ENCODE measurements at places on chromosomes 6 and 20.

- no peak for DNase-seq
Observed at GRCh38 chr6:19848465-19849029, 11.4 kb downstream of the ID4 start.

DNA sequence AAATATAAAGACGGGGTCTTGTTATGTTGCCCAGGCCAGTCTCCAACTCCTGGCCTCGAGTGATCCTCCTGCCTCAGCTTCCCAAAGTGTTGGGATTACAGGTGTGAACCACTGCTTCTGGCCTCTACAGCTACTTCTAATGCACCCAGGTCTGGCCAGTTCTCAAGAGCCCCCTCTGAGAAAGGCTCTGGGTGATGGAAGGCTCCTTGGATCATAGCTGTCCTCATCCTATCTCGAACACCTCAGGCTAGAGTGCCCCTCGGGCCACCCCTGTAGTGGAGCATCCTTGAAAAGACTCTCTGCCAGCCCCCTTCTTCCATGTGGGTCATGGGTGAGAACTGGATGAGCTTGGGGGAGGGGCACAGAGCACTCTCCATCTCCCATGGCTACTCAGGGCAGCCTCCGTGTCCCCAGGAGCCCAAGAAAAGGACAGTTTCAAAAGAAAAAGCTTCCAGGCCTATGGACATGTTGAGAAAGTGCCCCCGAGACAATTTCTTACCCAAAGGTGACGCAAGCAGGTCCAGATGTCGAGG, 714 bp upstream of the MYLK2 start:
- DNase-seq: peak; percentile 41

DNA sequence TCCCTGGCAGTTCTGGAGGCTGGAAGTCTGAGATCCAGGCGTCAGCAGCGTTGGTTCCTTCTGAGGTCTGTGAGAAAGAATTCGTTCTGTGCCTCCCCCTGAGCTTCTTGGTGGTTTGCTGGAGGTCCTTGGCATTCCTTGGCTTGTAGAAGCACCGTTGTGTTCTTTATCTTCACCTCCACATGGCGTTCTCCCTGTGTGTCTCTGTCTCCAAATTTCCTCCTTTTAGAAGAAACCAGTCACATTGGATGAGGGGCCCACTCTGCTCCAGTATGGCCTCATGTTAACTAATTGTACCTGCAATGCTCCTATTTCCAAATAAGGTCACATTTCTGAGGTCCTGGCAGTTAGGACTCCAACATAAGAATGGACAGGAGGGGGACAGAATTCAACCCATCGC, 73.0 kb upstream of the BACH2 start:
- DNase-seq: no peak

- DNase-seq: no peak
Observed at GRCh38 chr6:36346486-36347273, 10.0 kb upstream of the BNIP5 start.

GRCh38 chr6:43257367-43258145, 14.3 kb downstream of the TTBK1 start:
- DNase-seq: no peak

DNA sequence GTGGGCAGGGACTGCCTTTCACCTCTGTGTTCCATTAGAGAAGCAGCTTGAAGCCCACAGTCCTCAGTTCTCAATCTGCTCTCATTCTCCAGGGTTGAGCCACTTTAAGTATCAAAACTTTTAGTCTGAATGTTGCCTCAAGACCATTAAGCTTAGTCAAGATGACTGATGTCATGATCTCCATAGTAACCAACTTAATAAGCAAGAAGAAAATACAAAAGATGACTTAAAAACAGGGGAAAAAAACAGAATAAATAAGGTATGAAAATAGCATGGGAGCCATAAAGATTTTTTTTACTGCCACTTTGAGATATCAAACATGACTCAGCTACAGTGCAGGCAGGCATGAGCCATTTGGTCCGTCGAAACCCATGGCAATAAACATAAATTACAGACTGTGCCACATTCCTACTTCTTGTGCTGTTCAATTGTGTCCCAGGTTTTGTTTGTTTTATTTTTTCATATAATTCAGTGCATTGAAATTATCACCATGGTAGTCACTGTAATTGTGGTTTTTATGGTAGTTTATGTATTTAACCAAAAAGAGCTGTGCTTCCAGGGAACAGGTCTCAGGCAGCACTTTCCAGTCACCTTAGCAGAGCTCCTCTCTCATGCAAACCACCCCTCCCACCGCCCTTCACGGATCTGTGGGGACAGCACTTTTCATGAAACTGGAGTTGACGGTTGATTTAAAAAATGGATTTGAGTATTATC, 156.5 kb upstream of the INSM1 start:
- DNase-seq: no peak

- no peak for DNase-seq
Observed at GRCh38 chr6:151722342-151722741, 85.1 kb upstream of the ESR1 start.

GRCh38 chr20:14845199-14846160, 508.1 kb upstream of the FLRT3 start:
- no peak for DNase-seq

DNA sequence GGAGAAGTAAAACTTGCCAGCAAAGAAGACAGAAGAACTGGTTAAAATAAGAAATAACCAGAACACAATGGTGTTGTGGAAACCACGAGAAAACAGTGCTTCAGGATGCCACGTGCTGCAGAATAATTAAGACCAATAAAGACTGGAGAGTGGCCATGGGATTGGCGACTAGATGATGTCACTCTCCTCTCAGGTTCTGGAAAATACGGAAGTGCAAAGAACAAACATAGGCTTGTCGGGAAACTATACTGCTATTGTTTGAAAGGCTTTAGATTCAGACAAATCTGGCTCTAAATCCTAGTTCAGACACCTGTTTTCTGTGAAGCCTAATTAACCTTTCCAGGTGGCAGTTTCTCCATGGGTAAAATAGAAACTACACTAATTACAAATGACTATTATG, 138.4 kb upstream of the STXBP5 start:
- no peak for DNase-seq

GRCh38 chr6:118709859-118710350, 58.5 kb upstream of the CEP85L start:
- DNase-seq: peak; percentile 89

GRCh38 chr6:105892577-105893262, 193.4 kb upstream of the PRDM1 start:
- no peak for DNase-seq

GRCh38 chr6:163249651-163250101, 164.8 kb upstream of the QKI start:
- DNase-seq: no peak

- DNase-seq: no peak
Observed at GRCh38 chr6:12608016-12608860, 108.3 kb upstream of the PHACTR1 start.

- DNase-seq: no peak
Observed at GRCh38 chr6:6651335-6651734, 62.8 kb downstream of the LY86 start.

GRCh38 chr6:24987446-24988115, 51.8 kb upstream of the RIPOR2 start:
- no peak for DNase-seq

GRCh38 chr20:35181731-35182130, 9.9 kb downstream of the PROCR start:
- no peak for DNase-seq

DNA sequence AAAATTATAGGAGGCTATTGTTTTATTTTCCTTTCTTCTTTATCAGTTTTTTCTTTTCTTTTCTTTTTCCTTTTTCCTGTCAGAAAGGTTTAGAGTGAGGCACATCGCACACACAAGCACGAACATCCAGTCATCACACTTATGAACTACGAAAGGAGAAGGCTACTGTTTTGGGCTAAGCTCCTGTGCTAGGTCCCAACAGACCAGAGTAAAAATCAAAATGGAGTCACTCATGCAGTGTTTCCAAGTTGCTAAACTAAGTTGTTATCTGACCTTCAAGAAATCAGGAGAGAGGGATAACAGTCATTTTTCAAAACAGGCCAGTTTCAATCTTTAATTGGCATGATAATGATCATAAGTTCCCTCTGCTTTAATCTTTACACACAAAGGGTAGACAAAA, 93.6 kb downstream of the CD24 start:
- no peak for DNase-seq

DNA sequence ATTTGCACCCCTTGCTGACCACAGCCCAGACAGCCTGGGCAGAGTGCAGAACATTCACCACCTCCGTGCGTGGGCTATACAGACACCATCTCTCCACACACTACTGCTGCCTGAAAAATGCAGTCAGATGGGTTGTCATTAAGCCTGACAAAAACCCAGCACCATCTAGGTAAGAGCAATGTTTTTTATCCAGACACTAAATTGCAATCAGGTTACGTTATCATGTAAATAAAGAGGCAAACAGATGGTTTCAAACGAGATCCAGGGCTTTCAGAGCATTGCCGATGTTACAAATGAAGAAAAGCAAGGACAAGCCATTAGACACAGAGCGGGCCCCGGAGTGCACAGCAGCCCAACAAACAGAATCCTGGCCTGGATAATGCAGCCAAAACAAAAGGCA, 269.6 kb downstream of the PKHD1 start:
- no peak for DNase-seq

- DNase-seq: no peak
Observed at GRCh38 chr6:151585741-151586140, 91.9 kb downstream of the CCDC170 start.

DNA sequence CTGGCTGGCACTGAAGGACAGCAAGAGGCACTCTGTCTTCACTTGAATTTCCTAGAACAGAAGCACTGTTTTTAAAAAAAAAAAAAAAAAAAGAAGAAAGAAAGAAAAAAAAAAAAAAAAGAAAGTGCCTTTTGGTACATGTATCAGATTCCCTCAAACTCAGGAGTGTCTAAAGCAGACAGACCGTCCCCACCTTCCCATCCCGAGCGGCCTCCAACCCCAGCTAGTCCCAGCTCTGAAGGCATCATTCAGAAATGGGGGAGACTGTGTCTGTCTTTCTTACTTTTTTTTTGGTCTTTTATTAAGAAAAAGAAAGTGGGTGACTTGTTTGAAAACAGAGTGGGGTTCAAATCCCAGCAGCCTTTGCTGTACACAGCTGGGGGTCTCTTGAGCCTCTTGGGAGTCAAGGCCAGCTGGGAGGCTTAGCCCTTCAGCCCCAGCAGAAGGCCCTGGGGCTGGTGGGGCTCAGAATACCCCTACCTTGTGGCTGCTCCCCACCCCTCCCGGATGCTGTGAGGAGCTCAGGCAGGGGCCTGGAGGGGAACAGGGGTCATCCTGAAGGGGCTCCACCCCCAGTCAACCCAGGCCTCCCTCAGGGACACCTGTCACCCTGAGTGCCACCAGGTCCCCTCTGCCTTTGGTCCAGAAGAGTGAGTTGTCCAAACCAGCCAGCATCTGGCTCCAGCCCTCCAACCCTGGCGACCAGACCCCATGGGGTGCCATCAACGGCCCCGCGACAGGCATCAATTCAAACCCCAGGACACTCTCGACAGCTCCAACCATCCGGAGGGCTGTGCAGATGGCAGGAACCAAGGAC, 128.3 kb downstream of the TAF4 start:
- peak; percentile 51 for DNase-seq

DNA sequence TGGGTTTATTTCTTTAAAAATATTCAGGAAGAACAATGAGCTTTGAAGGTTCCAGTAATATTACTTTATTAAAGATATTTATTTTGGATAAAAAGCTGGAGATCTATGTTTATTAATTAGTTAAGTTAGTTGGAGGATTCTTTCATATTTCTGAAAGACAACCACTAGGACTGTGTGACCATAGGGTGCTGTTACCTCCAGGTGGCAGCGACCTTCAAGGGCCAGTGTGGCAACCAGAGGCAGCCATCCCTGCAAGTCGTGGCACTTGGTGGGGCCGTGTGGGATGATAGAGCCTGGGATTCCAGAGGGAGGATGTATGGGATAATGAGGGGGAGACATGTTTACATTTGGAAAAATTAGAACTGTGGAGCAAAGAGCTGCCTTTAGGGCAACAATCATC, 95.5 kb upstream of the SCP2D1 start:
- no peak for DNase-seq

DNA sequence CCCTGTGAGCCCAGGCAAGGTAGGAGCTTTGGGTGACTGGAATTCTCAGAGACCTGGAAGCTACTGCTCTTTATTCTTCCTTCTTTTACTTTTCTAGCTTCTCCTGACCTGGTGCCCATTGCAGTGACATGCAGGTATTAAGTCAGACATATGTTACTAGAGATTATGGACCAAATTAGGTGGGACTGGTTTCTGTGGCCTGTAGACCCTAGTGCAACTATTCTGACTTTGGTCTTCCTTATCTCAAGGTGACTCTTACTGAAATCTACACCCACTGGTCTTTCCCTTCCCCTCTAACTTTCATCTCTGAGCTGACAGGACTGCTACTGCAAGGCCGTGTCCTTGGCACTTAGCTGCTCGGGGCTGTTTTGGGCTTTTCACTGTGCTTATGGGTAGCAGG, 24.4 kb upstream of the TMEM217 start:
- no peak for DNase-seq

DNA sequence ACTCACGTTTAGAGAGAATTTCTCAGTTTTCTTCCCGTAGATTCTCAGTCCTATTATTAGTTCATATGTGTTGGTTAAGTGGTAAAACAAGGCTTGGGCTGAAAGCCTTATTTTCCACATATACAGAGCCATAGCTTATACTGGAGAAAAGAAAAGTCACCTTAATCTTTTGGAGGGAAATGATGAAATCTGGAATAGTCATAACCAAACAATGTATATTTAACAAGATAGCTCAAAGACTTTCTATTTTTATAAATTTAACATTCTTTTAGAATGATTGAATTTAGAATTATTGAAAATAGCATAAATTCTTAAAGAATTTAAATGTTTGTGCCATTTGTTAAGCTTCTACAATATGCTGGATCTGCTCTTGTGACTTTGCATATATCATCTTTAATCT, 85.8 kb downstream of the CDKAL1 start:
- DNase-seq: no peak

- no peak for DNase-seq
Observed at GRCh38 chr6:167645368-167645767, 181.3 kb upstream of the AFDN start.

GRCh38 chr6:2756687-2757224, 6.0 kb upstream of the MYLK4 start:
- DNase-seq: no peak

GRCh38 chr20:722822-723644, 45.3 kb downstream of the SLC52A3 start:
- DNase-seq: peak; percentile 58

DNA sequence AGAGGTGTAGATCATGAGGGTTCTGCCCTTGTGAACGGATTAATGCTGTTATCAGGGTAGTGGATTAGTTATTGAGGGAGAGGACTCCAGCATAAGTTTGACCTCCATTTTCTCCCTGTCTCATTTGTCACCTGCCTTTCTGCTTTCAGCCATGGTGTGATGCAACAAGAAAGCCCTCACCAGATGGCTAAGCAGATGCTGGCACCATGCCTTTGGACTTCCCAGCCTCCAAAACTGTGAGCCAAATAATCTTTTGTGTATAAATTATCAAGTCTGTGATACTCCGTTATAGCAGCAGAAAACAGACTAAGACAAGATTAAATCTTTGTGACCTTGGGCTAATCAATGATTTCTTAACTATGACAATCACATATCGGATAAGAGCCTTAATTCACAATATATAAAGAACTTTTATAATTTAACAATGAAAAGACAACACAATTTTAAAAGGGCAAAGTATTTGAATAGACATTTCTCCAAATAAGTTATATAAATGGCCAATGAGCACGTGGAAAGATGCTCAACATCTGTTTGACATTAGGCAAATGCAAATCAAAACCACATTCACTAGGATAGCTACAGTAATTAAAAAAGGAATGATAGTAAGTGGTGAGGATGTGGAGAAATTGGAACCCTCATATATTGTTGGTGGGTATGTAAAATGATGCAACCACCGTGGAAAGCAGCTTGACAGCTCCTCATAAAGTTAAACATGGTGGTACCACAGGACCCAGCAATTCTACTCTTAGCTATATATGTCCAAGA, 45.3 kb upstream of the IFNGR1 start:
- DNase-seq: no peak

Data from activated effector memory CD4-positive, alpha-beta T cell treated with anti-CD3 and anti-CD28 coated beads, Interleukin-2, amount 50 U/mL, for 16 hours (primary cell).